Occipital lobe (tissue), 3 donors: ENCODE measurements at places on chromosomes 1 and 21.

- no peak for DNase-seq
These were observed 17.1 kb upstream of the A3GALT2 start for GRCh38 chr1:33338048-33338439.

DNA sequence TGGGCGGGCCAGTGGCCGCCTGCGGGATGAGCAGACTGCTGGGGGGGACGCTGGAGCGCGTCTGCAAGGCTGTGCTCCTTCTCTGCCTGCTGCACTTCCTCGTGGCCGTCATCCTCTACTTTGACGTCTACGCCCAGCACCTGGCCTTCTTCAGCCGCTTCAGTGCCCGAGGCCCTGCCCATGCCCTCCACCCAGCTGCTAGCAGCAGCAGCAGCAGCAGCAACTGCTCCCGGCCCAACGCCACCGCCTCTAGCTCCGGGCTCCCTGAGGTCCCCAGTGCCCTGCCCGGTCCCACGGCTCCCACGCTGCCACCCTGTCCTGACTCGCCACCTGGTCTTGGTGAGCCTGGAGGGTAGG is 2.1 kb downstream of the B4GALT2 start:
- no peak for DNase-seq

- DNase-seq, result no peak
These were observed 225.9 kb downstream of the DYRK1A start for GRCh38 chr21:37592496-37592895.

DNA sequence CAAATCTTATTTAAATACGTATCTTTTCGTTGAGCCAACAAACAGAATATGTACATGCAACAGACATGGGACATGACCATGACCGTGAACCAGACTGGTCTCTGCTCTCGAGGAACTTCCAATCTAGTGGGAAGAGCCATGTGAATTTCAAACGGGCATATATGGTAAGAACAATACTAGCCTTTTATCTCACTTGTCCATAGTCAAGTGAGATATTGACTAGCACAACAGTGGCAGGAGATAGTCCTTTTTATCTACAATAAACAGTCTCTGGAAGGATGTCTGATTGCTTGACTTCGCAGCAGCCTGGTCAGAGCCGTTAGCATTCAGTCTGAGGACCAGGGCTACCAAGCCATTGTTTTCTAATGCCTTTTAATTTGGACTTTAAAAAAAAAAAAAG is 12.6 kb upstream of the PLA2G2C start:
- no peak for DNase-seq

GRCh38 chr21:42201615-42202161 is 17.3 kb upstream of the ABCG1 start:
- DNase-seq, result no peak

GRCh38 chr1:113701429-113701828 is 57.9 kb downstream of the PHTF1 start:
- DNase-seq, result no peak

DNA sequence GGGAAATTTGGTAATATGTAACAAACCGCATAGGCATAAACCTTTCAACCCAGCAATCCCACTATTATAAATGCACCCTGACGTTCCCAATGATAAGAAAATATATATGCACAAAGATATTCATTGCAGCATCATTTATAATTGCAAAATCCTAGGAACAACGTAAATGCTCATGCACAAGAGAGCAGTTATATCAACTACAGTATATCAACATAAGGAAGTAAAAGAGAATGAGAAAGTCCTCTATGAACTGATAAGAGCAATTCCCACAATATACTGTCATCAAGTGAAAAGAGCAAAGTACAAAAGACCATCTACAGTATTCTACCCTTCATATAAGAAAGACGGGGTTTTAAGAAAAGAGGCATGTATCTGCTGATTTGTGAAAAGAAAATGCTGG is 229.9 kb downstream of the SLC45A1 start:
- DNase-seq, result no peak
